ENCODE measurements at places on chromosomes 12 and 14. TPM values are rescaled to one million over a fixed set of nuclear protein-coding genes. Genes with fewer than 3 reads are reported as not detected.

RIPK3 gene
- total RNA-seq = 0.81 TPM

GARIN6 gene
- total RNA-seq = not detected

CLEC7A gene
- total RNA-seq = 8.4 TPM

XPOT gene
- total RNA-seq = 75.0 TPM
